ENCODE measurements at places on chromosomes 1 and 21.

DNA sequence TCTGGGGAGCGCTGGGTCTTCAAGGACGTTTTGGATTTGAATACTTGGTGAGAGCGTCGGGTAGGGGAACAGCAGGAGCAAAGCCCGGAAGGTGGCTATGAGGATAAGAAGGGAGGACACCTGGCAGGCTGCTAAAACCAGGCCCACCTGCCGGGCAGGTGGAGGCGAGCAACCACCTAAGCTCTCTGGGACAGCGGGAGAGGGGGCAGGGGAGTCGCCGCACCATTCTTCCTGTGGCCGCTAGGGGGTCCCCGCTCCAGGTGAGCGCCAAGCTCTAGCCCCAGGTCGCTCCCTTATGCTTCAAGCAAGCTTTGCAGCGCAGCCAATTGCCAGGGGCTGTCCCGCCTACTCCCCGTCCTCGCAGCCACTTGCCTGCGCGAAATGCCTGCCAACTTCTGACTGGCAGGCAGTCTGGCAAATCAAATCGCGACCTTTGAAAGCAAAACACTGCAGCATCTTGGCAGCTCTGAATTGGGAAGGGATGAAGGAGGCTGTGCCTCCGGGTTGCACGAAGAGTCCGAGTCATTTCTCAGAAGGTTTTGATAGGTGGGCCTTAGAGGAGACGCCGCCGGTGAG, at the start of gene NIPAL3:
NIPAL3 (plus strand) TSS at position 469 of the 576 bp plus-strand sequence. CDS start 3,746 bp downstream, outside the sequence.
- peak; percentile 98 for DNase-seq

DNA sequence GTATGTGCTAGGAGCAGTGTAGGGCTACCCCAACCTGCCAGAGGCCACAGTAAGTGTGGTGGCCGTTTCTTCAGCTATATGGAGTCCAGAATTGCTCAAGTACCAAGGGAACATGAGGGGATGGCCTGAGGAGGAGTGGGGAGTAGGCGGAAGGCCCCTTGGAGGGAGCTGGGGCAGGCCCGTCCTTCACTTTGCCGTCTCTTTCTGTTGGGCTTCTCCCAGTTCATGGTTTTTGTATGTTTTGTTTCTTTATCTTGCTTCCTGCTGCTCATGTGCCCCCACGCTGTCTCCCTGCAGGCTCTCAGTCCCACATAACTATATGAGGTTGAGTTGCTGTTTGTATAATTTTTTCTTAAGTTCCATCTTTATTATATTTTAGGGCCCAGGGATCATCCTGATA, 5.9 kb upstream of the DPH2 start:
- DNase-seq, result no peak

DNA sequence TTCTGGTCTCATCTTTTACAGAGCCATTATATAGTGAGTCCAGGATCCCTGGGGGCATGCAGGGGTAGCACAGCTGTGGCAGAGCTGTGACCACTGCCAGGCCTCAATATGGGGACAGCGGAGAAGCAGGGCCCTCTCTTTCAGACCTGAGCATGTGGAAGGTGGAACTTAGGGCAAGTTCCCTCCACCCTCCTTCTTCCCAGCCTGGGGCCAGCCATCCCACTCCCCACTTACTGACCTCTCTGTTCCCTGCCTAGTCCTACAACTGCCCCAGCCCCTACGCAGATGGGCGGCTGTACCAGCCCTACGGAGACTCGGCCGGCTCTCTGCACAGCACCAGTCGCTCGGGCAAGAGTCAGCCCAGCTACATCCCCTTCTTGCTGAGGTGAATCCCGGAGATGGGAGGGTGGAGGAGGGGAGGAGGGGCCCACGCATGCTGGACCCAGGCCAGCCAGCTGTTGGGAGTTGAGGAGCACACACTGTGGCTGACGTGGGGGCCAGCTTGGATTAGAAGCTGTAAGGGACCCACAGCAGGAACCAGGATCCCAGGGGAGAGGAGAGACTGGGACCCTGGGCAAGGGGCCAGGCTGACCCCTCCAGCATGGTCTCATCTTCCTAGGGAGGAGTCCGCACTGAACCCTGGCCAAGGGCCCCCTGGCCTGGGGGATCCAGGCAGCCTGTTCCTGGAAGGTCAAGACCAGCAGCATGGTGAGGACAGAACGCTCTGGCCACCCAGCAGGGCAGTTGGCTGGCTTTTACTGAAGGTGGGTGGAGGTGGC, 10.7 kb downstream of the PSRC1 start:
- DNase-seq, result no peak

DNA sequence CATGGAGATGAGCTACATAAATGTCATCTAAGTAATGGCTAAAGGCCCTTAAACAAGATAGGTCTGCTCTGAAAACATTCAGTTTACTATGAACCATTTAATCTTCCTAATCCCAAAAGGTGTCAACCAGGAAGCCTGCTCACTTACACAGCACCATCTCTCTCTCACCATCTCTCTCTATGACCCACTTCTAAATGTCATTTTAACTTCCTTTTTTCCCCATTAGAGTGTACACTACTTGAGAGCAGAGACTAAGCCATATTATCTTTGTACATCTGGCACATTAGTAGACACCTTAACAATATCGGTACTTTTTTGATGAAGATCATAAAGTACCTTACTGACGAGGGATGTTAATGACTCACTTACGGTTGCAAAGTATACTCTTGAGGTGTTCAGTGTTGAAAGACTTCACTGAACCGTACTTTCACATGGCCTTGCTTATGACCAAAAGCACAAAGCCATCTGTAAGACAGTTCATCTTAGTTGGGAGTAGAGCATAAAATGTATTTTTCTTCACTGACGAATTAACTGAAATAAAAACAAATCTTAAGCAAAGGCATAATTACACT, 25.4 kb downstream of the FBXO42 start:
- DNase-seq, result no peak

DNA sequence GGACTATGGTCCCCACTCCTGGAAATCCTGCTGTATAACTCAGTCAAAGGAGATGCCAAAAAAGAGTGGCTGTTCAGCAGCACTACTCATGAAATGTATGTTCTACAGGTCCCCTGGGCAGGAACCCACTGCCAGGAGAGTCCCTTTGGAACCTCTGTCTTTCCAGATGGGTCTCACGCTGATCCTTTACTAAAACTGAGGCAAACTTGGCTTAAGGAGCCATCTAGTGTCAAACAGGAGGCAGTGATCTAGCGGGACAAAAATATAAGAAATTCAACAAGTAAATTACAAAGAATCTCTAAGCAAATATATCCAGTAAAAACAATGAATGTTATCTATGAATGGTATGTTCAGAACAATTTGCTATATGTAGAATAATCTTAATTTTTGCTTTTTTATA, 80.5 kb upstream of the PRMT6 start:
- DNase-seq, result no peak

GRCh38 chr1:200182701-200183100, 155.2 kb downstream of the NR5A2 start:
- no peak for DNase-seq

DNA sequence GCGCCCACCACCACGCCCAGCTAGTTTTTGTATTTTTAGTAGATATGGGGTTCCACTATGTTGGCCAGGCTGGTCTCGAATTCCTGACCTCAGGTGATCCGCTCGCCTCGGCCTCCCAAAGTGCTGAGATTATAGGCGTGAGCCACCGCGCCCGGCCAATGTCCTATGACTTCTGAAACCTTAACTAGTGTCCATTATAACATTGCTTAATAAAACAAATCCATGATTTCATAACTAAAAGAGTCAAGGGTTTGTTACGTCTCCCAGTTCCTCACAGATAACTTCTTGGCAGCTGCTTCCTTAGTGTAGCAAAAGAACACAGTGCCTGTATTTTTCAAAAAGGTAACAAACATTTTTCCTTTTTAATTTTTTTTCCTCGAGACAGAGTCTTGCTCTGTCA, 53.6 kb downstream of the FBXO42 start:
- DNase-seq, result no peak

DNA sequence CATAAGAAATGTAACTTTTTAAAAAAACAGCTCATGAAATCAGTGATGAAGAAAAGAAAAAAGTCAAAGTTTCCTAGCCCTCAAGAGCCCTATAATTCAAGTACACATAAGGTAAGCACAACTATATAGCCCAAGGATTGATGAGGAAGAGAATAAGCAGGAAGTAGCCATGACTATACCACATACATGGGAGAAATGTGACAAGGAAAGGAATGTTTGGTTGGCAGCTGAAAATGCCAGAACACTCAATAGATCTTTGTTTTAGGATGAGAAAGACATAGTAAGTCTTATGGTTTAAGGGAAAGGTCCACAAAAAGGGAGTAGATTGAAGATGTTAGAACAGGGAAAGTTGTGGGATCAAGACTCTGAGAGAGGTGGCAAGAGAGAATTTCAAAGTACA, 5.7 kb downstream of the DOCK7 start:
- no peak for DNase-seq

- DNase-seq, result no peak
Observed at GRCh38 chr1:246210756-246211155, 296.3 kb downstream of the SMYD3 start.

- DNase-seq, result peak; percentile 49
Observed at GRCh38 chr1:1858382-1859086, 32.4 kb downstream of the GNB1 start.

GRCh38 chr1:17335821-17336710, 28.1 kb downstream of the PADI4 start:
- peak; percentile 48 for DNase-seq

GRCh38 chr1:42318601-42319000, 16.4 kb downstream of the FOXJ3 start:
- DNase-seq, result no peak

DNA sequence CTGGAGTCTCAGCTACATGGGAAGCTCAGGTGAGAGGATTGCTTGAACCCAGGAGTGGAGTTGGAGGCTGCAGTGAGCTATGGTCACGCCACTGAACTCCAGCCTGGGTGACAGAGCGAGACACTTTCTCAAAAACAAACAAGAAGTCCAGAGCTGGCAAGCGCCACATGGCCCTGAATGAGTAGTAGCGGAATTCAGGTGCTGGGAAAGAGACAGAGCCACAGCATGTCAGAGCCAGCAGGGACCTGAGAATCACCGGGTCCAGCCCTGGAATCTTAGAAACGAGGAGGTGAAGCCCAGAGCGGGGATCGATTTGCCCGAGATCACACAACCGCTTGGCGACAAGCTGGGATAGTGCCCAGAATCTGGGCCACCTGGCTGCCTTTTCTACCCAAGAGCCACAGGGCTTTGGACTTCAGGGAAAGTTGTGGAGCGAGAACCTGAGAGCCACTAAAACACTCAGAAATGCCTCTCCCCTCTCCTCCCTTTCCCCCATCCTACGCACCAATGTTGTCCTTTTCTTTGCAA, 9.8 kb downstream of the ARL8A start:
- no peak for DNase-seq

GRCh38 chr1:204651843-204652421, 33.6 kb downstream of the LRRN2 start:
- no peak for DNase-seq

- DNase-seq, result no peak
Observed at GRCh38 chr1:118481126-118481525, 296.1 kb upstream of the SPAG17 start.

GRCh38 chr1:221815660-221816059, 73.8 kb upstream of the DUSP10 start:
- DNase-seq, result no peak

DNA sequence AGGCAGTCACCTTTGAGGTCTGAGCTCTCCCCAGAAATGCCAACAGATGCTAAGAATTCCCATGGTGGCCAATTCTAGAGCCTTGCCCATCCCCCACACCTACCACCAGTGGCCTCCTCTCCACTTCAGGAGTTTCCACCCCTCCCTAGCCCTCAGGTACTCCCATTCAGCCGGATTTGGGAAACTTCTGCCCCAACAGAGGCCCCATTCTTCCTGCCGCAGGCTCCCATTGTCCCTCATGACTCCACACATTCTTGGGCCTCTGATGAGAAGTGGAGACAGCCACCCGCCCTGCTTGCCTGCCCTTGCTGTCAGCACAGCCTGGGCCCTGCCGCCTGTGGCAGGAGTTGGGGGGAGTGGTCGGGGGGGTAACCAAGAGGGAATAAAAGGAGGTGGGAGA, 4.6 kb downstream of the BLACAT1 start:
- no peak for DNase-seq

DNA sequence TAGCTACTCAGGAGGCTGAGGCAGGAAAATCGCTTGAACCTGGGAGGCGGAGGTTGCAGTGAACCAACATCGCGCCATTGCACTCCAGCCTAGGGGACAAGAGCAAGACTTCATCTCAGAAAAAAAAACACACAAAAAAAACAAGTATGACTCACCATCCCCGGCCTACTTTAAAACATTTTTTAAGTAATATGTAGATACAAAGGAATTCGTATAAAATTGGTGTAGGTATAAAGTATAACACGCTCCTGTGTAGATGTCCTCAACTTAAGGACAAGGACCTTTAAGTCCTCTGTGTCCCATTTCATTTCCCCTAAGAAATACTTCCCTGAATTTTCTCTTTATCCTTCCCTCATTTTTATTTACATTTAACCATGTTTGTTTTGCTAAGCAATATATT, 73.4 kb upstream of the PKN2 start:
- no peak for DNase-seq

- peak; percentile 25 for DNase-seq
Observed at GRCh38 chr1:11731691-11732283, 4.1 kb upstream of the AGTRAP start.

DNA sequence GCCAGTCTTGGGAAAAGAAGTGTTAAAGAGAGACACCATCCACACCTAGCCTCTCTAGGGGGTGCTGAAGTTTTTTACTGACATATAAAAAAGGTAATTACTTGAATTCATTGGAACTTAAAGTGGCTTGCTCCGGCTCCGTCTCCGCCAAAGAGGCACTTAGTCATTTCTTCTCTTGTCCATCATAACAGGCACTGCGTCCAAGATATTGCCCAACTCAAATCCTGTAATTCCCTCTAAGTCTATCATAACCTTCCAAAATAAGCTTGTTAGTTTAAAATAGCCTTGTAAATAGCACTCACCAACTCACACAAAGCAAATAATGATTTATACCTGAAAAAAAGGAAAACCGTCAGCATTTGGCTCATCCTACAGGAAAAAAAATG, 160.5 kb downstream of the ZBTB18 start:
- DNase-seq, result no peak

DNA sequence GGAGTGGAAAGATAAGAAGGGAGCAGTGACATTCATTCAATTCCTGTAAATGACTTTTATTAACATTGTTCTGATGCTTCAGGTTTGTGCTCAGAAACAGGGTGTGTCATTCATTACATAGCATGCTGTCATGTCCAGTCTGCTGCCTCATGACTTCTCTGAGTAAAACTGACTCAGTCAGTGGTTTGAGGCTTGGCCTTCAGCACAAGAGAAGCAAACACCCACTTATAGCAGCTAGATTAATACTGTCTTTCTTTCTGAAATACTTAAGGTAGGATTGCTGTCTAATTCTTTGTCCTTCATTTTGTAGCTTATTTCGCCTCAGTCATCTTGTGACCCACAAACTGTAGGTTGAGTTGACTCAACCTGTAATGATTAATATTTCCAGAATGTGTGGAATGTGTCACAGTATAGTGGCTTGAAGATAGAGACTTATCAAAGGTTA, 32.9 kb downstream of the RASAL2 start:
- DNase-seq, result no peak

DNA sequence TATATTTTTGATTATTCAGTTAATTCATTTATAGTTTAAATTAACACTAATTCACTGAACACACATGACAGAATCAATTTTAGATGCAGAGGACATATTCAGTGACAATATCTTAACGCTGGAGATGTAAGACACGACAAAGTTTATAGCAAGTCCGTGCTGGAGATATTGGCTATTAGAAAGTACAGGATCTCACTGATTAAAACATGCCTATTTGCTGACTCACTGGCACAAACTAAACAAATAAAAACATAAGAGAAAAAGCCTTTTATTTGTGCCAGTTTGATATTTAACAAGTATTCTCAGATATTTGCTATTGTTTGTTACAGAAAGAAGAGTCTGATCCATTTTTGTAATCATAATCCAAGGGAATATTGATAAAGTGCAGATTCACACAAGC, 1122.9 kb upstream of the B3GALT2 start:
- DNase-seq, result no peak

GRCh38 chr1:159171688-159172501, 480 bp downstream of the CADM3 start:
- no peak for DNase-seq

Measured in CD4-positive, alpha-beta T cell treated with Interleukin-1 beta for 1 hour (primary cell).